ENCODE measurements at places on chromosomes 3 and 15.

DNA sequence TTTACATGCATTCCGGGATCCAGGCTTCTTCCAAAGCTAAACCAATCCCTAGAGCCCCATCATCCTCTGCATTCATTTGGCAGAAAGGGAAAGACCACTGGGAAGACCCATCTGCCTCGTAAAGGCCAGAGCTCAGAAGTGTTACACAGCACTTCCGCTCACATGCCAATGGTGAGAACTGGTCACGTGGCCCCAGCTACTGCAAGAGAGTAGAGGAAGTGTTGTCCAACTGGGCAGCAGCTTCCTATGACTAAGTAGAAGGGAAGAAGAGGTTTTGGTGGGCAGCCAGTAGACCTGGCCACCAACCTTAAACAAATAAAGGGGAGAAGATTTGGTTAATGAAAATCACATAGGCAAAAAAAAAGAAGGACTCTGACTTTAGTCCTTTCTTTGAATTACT is 74.4 kb upstream of the PPP2R3A start:
- peak; percentile 69 for DNase-seq

- DNase-seq: no peak
Measured at GRCh38 chr3:63576846-63577245, 75.6 kb upstream of the SNTN start.

DNA sequence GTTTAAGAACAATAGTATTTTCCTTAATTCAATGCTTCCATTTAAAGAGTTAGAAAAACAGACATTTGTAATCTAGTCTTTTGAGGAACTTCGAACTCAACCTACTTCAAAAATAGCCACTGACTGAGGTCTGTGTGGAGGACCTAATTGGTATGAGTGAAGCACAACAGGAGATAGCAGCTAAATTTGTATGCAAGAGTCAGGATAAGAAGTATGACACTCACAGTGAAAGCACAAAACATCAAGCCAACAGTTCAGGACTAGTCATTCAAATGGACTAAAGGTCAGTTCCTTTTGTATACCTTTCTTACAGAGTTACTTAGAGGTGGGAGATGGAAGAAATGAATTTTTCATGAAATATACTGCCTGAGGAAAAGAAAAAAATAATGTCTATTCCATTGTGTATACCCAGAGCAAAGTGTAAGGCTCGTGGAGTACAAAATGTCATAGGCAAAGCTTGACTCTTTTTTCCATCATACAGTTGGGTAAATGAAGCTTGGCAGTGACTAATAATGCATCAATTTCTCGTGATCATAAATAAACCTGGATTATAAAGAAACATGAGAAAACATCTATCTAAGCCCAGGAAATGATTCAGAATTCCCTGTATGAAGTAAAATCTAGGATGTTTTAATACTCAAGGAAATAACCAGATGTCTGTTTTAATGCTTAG is 1005.2 kb upstream of the CADM2 start:
- DNase-seq: no peak

DNA sequence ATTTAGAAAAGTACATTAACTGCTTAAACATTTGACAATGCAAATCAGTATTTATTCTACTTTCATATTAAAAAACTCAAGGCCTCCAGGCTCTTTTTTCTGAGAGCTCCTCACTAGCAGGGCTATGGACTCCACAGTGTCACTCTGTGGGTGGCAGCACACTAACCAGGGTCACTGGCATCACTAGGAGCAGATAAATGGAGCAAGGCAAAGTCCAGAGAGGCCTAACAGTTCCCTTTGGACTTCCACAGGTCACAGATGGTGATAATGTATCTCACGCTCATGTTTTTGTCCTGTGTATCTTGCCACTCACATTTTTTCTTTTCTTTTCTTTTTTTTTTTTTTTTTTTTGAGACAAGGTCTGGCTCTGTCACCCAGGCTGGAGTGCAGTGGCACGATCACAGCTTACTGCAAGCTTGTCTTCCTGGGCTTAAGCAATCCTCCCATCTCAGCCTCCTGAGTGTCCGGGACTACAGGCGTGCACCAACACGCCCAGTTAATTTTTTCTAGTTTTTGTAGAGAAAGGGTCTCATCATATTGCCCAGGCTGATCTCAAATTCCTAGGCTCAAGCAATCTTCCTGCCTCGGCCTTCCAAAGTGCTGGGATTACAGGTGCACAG is 7.8 kb downstream of the SPG21 start:
- DNase-seq: no peak

DNA sequence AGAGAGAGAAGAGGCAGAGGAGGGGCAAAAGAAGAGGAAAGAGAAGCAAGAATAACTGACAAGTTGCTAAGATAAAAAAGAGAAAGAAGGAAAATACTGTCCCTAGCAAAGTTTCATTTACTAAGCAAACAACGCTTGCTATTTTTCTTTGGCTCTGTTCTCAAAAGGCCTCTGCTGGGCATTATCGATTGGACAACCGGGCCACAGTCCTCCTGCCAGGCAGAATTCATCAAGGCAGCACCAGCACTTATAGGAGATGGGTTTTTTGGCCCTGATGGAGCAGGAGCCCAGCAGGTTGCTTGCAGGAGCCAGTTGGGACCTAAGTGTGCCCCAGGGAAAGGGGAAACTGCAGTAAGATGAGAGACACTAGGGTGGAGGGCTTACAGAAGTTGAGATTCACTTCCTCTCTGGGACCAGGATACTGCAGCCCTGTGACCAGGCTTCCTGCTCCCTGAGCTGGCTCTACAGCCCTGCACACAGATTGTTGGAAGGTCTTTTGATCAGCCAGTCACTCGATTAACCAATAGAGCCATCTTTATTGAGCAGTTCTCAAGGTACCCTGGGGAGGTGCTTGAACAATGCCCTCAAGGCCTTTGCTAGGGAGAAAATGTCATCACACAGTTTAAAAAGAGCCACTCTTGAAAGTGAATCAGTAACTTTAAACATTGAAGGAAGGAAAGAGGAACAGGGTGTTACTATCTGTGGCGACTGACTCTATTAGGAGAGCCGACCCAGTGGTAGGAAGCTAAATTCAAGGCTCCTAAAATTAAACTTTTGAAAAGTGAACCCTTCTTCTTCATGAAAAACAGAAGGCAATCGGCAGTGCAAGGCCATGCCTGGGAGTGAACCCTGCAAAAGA is 28.8 kb upstream of the GLCE start:
- DNase-seq: no peak

DNA sequence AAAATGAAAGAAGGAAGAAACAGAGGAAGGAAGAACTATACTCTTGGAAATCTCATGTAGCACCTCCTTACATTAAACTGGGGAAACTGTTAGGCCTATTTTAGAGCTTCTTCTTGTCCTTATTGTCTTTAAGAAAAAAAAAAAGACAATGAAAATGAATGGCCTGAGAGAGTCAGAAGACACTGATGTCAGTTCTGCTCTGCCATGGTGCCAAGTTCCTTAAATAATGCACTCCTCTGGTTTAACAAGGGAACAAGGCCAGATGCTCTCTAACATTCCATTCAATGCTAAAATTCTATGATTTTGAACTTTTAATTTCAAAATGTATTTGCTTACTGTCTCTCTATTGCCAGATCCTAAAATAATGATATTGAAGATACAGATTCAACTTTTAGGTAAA is 4.4 kb upstream of the MBNL1 start:
- DNase-seq: no peak

DNA sequence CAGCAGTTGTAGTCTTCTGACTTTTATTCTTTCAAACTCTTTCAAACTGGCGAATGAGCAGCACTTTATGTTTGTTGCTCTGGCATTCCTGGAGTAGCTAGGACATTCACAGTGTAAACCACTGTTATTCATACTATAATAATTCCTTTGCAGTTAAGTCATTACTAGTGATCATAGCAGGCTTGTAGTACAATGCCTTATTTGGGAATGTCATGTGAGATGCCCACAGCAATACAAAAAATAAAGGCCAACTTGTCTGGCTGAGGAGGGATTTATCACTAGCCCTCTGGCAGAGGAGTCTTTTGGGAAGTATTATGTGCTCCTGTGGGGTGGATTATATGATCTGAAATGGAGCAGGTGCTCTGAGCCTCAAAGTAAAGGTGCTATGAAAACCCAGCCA is 197.2 kb downstream of the VGLL3 start:
- peak; percentile 94 for DNase-seq

DNA sequence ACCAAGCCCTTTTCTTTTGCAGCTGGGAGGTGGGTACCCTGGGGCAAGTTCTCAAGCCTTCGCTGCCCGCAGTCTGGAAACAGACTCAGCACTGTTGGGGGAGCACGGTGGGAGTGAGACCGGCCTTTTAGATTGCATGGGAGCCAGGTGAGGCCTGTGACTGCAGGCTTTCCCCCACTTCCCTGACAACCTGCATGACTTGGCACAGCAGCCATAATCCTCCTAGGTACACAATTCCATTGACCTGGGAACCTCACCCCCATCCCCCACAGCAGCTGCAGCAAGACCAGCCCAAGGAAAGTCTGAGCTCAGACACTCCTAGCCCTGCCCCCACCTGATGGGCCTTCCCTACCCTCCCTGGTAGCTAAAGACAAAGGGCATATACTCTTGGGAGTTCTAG is 52.2 kb upstream of the CCDC80 start:
- DNase-seq: no peak

DNA sequence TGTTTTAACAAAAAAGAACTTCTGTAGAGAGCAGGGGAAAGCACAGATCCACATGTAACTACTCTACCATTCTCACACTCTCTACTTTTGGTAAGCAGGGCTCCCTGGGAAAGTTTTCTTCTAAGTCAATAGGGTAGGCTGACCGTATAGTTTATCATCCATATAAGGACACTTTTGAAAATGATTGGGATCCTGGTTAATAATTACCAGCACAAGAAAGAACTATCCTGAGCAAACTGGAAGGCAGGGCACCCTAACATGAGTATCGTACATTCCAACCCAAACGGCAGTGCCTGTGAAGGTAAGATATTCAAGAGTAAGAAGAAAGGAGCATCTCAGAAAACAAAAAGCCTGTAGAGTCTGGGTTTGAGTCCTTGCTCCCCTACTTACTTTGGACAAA is 22.1 kb downstream of the SUSD5 start:
- DNase-seq: no peak

- peak; percentile 46 for DNase-seq
Measured at GRCh38 chr3:59027607-59028006, 22.2 kb downstream of the CFAP20DC start.

- DNase-seq: no peak
Measured at GRCh38 chr3:67883766-67884165, 229.4 kb upstream of the SUCLG2 start.

GRCh38 chr3:17260257-17260656 is 375.5 kb downstream of the PLCL2 start:
- DNase-seq: no peak

GRCh38 chr3:40120806-40121205 is 188.7 kb upstream of the EIF1B start:
- DNase-seq: peak; percentile 3

- DNase-seq: no peak
Measured at GRCh38 chr3:127549826-127550467, 40.6 kb downstream of the TPRA1 start.

GRCh38 chr3:44117239-44117638 is 124.4 kb upstream of the TOPAZ1 start:
- no peak for DNase-seq

GRCh38 chr3:150784747-150785125 is 21.8 kb upstream of the SIAH2 start:
- DNase-seq: no peak

DNA sequence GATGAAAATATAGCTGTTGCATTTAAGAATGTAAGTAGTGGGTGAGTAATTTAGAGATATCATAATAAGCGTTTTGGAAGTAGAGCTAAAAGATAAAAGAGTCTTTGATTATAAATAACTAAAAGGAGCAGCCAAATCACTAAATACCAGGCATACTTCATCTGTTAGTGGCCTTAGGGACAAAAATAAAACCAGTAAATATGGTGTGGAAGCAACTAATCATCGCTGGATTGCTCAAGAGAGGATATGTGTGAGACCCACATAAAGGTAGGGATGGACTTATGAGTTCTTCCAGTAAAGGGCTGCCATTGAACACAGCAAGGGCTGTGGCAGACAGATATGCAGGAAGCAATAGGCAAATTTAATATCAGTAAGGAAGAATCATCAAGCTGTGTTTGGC is 356.2 kb downstream of the CNTN4 start:
- DNase-seq: no peak

- DNase-seq: no peak
Measured at GRCh38 chr3:160617636-160618035, 52.3 kb upstream of the KPNA4 start.

- DNase-seq: no peak
Measured at GRCh38 chr15:29435811-29436210, 166.2 kb upstream of the NSMCE3 start.

DNA sequence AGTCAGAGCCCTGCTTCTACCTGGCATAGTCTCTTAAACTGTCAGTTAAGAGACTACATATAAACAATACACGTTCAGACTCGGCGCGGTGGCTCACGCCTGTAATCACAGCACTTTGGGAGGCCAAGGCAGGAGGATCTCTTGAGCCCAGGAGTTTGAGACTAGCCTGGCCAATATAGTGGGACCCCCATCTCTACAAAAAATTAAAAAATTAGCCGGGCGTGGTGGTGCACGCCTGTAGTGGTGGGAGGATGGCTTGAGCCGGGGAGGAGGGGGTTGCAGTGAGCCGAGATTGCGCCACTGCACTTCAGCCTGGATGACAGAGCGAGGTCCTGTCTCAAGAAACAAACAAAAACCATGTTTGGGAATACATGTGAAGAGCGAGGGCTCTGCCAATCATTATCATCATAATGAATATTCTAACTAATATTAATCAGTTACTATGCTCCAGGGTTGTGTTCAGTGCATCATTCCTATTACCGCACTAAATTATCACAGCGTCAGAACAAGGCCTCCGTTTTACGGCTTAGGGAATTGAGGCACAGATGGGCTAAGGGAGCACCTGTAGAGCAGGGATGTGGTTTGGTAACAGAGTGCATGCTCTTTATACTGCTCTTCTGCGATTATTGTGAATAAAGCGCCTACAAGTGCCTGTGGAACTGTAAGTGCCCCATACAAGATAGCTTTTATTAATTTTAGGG is 844 bp upstream of the UQCC5 start:
- DNase-seq: no peak

- peak; percentile 15 for DNase-seq
Measured at GRCh38 chr15:45242289-45242688, 9.7 kb upstream of the SLC28A2 start.

DNA sequence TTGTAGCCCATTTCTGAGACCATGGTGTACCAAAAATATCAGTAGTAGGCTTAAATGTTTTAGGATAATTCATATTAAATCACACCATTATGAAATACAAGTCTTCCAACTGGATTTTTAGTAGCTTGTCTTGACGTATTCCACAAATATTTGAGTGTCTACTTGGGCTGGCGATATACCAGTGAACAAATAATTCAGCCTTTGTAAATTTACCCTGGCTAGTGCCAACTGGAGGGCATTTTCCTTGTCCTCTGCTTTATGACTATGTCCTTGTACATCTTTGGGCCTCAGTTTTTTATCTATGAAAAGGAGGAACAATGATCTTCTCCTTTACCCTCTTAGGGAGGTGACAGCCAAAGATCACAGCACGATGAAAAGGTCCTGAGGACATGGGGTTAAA is 114.8 kb downstream of the FRMD4B start:
- no peak for DNase-seq

All from RPMI7951 (cell line).